ENCODE measurements at places on chromosomes 6 and 20.

DNA sequence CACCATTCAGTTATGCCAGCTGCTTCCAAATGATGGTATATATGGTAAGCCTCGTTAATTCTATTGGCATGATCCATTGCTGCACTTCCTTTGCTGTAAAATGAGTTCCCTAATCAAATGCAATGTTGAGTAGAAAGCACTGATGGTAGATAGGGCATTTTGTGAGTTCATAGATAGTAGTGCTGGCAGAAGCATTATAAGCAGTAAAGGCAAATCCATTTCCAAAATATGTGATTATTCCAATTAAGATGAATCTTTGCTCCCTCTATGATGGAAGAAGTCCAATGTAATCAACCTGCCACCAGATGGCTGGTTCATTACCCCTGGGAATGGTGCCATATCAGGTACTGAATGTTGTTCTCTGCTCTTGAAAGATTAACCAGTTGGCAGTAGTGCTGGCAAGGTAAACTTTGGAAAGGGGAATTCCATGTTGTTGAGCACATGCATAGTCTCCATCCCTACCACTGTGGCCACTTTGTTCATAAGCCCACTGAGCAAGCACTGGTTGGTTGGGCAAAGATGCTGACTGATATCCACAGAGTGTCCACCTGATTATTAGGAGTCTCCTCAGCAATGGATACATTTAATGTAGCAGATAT lies 5.6 kb upstream of the TBPL1 start:
- no peak for DNase-seq

DNA sequence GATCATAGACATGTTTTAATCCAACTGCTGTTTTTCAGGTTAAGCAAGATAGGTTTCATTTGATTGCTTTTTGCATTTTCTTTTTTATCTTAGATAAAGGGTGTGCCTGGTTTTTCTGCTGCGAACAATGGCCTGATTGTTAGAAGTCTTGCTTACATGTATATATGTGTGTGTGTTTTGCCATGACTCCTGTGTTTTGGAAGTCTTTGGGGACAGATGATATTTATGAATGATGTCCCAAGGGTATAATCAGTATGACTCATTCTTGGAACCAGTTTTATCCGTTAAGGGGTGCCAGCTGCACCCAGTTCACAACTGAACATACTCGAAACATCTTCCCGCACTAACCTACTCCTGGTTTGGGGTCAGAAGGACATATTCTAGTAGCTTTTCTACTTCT lies 230.1 kb upstream of the SUPT3H start:
- no peak for DNase-seq

DNA sequence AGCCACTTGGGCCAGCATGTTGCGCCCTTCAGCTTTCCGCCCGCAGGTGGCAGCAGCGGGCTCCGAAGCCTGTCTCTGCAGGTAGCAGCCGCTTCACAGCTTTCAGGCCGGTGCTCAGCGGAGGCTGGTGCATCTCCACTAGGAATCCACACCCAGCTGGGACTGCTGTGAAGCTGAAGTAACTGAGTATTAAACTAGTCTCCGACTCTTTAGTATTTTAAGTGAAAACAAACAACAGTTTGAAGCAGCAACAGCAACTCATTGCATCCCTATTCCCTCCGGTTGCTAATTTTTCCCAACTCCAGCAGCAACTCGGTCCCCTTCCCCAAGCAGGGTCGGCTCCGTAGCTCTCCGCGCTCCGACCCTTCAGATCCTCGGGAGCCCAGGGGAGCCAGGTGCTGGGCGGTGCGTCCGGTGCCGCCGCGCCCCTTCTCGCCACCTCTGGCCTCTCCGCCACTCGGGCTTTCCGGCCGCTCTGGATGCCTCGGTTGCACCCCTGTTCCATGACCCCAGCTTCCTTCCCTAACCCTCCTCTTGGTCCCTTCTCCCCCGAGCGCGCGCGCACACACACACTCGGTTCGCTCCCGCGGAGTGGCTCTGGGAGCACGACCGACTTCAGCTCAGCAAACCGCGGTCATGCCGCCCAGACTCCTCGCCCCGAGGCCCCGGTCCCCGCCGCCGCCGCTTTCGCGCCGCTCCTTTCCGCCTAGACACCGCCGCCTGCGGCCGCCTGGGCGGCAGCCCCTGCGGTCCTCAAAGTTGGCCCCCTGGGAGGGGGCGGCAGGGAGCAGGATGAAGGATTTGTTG lies 765 bp upstream of the NKAIN2 start:
- DNase-seq, result peak; percentile 57

DNA sequence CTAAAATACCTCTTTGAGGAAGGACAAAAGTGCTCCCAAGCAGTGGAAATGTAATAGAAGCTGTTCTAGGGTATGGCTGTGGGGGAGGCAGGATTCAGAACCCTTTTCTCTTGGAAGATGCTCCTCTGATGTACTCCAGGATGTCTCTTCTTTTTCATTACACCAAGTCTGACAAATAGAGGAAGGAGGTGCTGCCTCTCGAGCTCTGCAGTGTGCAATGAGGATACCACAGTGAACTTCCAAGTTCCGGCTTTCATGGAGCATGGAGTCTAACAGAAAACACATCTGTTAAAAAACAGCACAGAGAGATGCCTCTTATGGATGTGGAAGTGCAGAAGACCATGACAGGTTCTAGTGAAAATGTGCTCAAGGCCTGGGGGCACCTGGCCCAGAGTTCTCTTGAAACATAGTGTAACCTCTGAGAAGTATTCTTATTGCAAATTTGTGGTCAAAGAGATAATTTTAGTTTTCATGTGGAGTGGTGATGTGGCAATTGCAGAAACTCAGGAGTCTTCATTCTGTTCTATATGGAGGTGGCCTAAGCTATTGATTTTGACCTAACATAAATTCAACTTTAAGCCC lies 362.0 kb upstream of the CITED2 start:
- no peak for DNase-seq

GRCh38 chr6:35562060-35562459 lies 49.4 kb upstream of the TULP1 start:
- no peak for DNase-seq

- no peak for DNase-seq
Measured at GRCh38 chr20:59724457-59725366, 120.4 kb downstream of the PHACTR3 start.

DNA sequence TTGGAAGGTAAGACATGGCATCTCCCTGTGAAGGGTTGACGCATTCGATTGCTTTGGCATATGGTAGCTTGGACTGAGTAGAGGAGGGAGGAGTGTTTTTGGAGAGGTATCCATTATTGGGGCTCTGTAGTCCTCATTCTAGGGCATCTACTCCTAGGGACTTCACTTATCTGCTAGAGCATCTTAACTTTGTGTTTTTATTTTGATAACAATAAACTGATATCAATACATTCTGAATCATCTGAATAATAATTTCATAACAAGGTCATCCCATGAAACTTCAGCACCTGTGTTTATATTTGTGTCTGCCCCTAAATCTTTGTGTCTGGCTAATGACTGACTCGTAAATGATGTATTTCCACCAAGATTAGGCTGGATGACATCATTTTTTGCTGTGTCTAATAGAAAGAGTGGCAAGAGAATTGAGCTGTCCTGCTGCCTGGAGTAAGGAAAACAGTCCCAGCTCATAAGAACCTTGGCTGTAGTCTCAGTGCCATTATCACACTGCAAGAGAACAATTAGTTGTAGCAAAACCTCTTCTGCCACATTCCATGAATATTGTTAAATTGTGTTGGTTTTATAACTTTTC lies 288.5 kb downstream of the PRL start:
- DNase-seq, result no peak

DNA sequence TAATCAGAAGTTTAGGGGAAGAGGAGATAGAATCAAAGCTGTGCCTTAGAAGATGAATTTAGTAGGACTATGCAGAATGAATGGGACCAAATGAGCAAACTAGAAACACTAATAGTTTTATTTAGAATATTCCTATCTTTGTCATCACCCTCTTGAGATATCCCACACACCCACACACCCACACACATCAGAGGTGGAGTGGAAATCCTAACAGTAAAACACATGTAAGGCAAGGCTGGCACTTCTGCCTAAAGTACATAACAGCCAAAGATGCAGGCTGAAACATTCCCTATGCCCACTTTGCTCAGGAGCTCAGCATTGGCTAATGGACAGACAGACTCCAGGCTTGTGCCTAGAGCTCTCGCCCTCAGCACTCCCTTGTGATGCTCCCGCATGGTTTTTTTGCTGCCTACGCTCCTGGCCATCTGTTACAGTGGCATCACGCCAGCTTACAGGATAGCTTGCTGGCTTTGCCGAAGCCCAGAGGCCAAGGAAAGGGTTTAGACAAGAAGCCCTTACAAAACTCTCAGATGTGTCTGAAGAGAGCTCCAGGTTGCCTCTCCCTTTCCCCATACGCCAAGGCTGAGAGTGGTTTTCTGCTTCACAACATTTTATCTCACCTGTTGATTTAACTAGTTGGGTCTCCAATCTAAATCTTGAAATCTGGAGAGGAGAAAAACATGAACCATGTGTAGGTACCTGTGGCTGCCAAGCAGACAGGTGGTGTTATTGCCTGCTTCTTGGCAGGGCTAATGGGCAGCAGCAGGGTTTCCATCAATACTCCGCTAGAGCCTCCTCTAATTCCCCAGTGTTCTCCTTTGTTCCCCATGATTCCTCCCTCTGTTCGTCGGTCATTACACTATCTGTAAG lies 282.6 kb upstream of the ID4 start:
- no peak for DNase-seq

DNA sequence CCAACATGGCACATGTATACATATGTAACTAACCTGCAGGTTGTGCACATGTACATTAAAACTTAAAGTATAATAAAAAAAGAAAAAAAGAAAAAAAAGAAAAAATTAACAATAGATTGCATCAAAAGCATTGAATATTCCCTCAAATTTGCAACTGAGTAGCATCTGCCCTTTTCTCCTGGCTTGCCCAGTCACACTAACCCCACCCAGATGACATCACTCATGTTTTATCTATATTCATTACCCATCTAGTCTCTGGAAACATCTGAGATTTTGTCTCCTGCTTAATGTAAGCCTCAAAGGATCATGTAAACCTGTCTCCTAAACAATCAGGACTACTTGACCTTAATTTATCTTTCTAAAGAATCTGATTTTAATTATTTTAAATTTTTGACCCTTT lies 706.8 kb downstream of the CD109 start:
- DNase-seq, result no peak

GRCh38 chr20:19620446-19620845 lies 137.6 kb upstream of the RIN2 start:
- no peak for DNase-seq
